ENCODE measurements at places on chromosomes 7 and 10. TPM values are rescaled to one million over a fixed set of nuclear protein-coding genes. Genes with fewer than 3 reads are reported as not detected.

GRCh38 chr7:15086862-15087261 is 184.3 kb upstream of the DGKB start:
- H3K4me1 ChIP-seq = no peaks in the 10 kb centered on the region
- H3K27me3 ChIP-seq = no peaks in the 10 kb centered on the region
- H3K27ac ChIP-seq = no peak overlapping the region
- DNase-seq = no peak

Gene LIPN
- total RNA-seq = not detected

DNA sequence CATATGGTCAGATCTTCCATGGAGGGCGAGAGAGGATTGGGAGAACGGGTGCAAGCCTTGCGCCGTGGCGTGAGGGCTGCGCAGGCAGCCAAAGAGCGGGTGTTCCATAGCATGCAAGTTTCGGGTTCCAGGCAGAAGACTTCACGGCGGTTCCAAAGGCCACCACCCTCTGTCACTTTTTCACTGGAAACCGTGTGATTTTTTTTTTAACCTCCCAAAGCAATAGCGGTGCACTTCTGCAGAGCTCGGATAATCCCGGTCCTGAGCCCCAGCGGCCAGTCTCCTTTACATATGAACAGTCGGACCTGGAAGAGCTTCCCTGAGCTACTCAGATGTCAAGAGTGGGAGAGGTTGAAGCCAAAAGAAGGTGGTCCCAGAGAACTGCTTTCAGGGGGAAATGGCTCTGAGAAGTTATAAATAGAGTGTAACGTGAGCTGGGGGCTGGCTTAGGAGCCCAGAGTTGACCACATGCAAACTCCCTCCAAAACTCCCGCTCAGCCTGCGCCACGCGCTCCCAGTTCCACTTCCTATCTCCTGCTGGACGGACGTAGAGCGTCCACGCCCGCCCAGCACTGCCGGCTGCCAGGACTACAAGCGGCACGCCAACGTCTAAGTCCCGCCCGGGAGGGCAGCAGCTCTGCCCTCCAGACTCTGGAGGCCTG is at the start of gene MEOX2:
MEOX2 (minus strand) TSS at position 389 of the 662 bp plus-strand sequence; CDS start at position 108, 281 bp downstream.
- no peak within 1 kb of the TSS for H3K27ac ChIP-seq
- H3K4me3 ChIP-seq = no peak within 1 kb of the TSS
- no peaks in the 10 kb centered on the region for H3K4me1 ChIP-seq
- no peak for DNase-seq

Gene TAS2R4
- total RNA-seq = 0.86 TPM

Gene GAD2
- not detected for total RNA-seq

GRCh38 chr7:106392144-106392543 is 107.4 kb upstream of the NAMPT start:
- no peak for DNase-seq
- H3K4me3 ChIP-seq = no peak overlapping the region
- H3K27me3 ChIP-seq = no peaks in the 10 kb centered on the region
- no peak overlapping the region for H3K27ac ChIP-seq
- no peaks in the 10 kb centered on the region for H3K4me1 ChIP-seq

Gene TBXAS1
- 11.6 TPM for total RNA-seq

- no peaks in the 10 kb centered on the region for H3K27me3 ChIP-seq
- H3K36me3 ChIP-seq = peaks cover 3% of the 10 kb centered on the region
- no peak overlapping the region for H3K27ac ChIP-seq
Measured at GRCh38 chr10:16689227-16689626, 128.0 kb downstream of the RSU1 start.

Gene TMEM176A
- total RNA-seq = not detected

Gene NPY4R
- not detected for total RNA-seq

Gene EIF4EBP2
- 39.9 TPM for total RNA-seq

DNA sequence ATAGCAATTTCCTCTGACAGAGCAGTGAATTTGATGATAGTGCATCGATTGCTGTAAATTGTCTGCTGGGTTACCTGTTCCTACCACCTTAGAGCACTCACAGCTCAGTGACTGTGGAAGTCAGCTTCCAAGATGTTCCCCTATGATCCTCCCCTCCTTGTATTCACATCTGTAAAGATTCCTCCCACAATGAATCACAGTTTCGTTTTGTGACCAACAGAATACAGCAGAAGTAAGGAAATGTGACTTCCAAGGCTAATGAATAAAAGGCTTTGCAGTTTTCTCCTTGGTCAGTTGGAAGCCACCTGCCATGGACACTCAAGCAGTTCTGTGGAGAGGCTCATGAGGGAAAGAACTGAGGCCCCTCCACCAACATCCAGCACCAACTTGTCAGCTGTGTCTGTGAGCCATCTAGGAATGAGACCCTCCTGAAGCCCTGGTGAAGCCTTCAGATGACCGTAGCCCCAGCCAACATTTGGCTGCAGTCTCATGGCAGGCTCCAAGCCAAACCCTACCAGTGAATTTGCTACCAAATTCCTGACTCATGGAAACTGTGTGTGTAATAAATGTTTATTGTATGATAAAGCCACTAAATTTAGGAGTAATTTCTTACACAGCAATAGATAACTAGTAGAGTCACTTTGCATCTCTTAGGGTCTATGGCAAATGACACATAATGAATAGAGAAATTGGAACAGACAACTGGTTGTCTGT is 309.5 kb upstream of the NPVF start:
- no peaks in the 10 kb centered on the region for H3K4me1 ChIP-seq
- no peak overlapping the region for H3K4me3 ChIP-seq
- H3K27ac ChIP-seq = no peak overlapping the region
- no peaks in the 10 kb centered on the region for H3K27me3 ChIP-seq
- no peaks in the 10 kb centered on the region for H3K36me3 ChIP-seq

- peaks cover 7% of the 10 kb centered on the region for H3K4me1 ChIP-seq
- H3K36me3 ChIP-seq = no peaks in the 10 kb centered on the region
- H3K27me3 ChIP-seq = no peaks in the 10 kb centered on the region
- no peak overlapping the region for H3K4me3 ChIP-seq
Measured at GRCh38 chr7:140209866-140210609, 33.3 kb upstream of the KDM7A start.

GRCh38 chr7:157903296-157903695 is 566.5 kb downstream of the DNAJB6 start:
- no peak overlapping the region for H3K27ac ChIP-seq
- H3K27me3 ChIP-seq = no peaks in the 10 kb centered on the region
- H3K4me1 ChIP-seq = peaks cover 4% of the 10 kb centered on the region
- no peak overlapping the region for H3K4me3 ChIP-seq
- no peak for DNase-seq
- no peaks in the 10 kb centered on the region for H3K36me3 ChIP-seq

Measured in T-cell (primary cell).